ENCODE measurements at places on chromosomes 7 and 10. TPM values are rescaled to one million over a fixed set of nuclear protein-coding genes. Genes with fewer than 3 reads are reported as not detected.

NOC3L gene
- total RNA-seq, result 60.1 TPM

RARRES2 gene
- total RNA-seq, result 3.3 TPM

FRMD4A gene
- 48.5 TPM for total RNA-seq

NAT16 gene
- total RNA-seq, result under 0.01 TPM

STEAP4 gene
- under 0.01 TPM for total RNA-seq

BEND7 gene
- total RNA-seq, result 5.4 TPM

PTPN20 gene
- total RNA-seq, result 1.2 TPM

CCDC146 gene
- 0.87 TPM for total RNA-seq

ARL5B gene
- 10.8 TPM for total RNA-seq

INHBA gene
- total RNA-seq, result 18.2 TPM

SAP25 gene
- total RNA-seq, result not detected

NPY gene
- not detected for total RNA-seq

GPC2 gene
- 1.2 TPM for total RNA-seq

COL17A1 gene
- 0.33 TPM for total RNA-seq

RHOBTB1 gene
- 16.4 TPM for total RNA-seq

TMEM225B gene
- total RNA-seq, result 0.55 TPM

SLC26A3 gene
- not detected for total RNA-seq

NDUFB8 gene
- total RNA-seq, result 101 TPM

MUC12 gene
- total RNA-seq, result 0.44 TPM

SEMA3E gene
- 2.0 TPM for total RNA-seq

ABCC2 gene
- total RNA-seq, result 0.75 TPM

PDE6C gene
- total RNA-seq, result not detected

TMEM229A gene
- total RNA-seq, result not detected

MLXIPL gene
- total RNA-seq, result not detected

SP4 gene
- 5.1 TPM for total RNA-seq

COL1A2 gene
- 1,878 TPM for total RNA-seq

SMKR1 gene
- total RNA-seq, result 0.44 TPM

CYP26A1 gene
- total RNA-seq, result not detected

GPR37 gene
- total RNA-seq, result 1.5 TPM

CYTH3 gene
- total RNA-seq, result 19.9 TPM

CACNB2 gene
- total RNA-seq, result 0.33 TPM

NPSR1 gene
- not detected for total RNA-seq

VWDE gene
- 0.33 TPM for total RNA-seq

HMX2 gene
- total RNA-seq, result not detected

OR6B1 gene
- total RNA-seq, result not detected

MALSU1 gene
- total RNA-seq, result 83.8 TPM

SFRP5 gene
- total RNA-seq, result not detected

HTR5A gene
- total RNA-seq, result not detected

UROS gene
- total RNA-seq, result 69.7 TPM

STAG3 gene
- 1.00 TPM for total RNA-seq

DYDC2 gene
- not detected for total RNA-seq

ZNF804B gene
- not detected for total RNA-seq

ATXN7L1 gene
- total RNA-seq, result 8.2 TPM

LEP gene
- 0.12 TPM for total RNA-seq

ASZ1 gene
- not detected for total RNA-seq

All from uterine smooth muscle cell (primary cell).